Epithelial cell of proximal tubule (primary cell): ENCODE measurements at places on chromosomes 1 and 21. TPM values are rescaled to one million over a fixed set of nuclear protein-coding genes. Genes with fewer than 3 reads are reported as not detected.

Gene FAM72C
- 2.7 and 6.2 TPM in 2 replicates for total RNA-seq

Gene RPS6KC1
- 8.3 and 8.5 TPM in 2 replicates for total RNA-seq

Gene SPRR1B
- 0.75 TPM in 1 of 2 replicates, not detected in the other for total RNA-seq

Gene FAM167B
- total RNA-seq = 0.35 TPM in 1 of 2 replicates, not detected in the other

Gene ZNF648
- not detected in 2 replicates for total RNA-seq

Gene ABL2
- total RNA-seq = 12.2 and 15.6 TPM in 2 replicates

Gene VPS45
- 12.5 and 26.9 TPM in 2 replicates for total RNA-seq

Gene PGBD5
- total RNA-seq = 12.9 and 18.0 TPM in 2 replicates

Gene TDRD10
- not detected in 2 replicates for total RNA-seq

Gene CLDN17
- not detected in 2 replicates for total RNA-seq

Gene SEC16B
- total RNA-seq = 0.17 and 0.29 TPM in 2 replicates

Gene PKP1
- 1.5 and 2.8 TPM in 2 replicates for total RNA-seq

Gene PTPN22
- total RNA-seq = 0.07 TPM in 1 of 2 replicates, not detected in the other

Gene DMRTA2
- not detected in 2 replicates for total RNA-seq

Gene APCS
- total RNA-seq = not detected in 2 replicates

Gene ZNF669
- 7.9 and 11.3 TPM in 2 replicates for total RNA-seq

Gene CELA2A
- total RNA-seq = not detected in 2 replicates

Gene LRRC8B
- total RNA-seq = 5.0 and 12.2 TPM in 2 replicates

Gene ZBTB8OS
- total RNA-seq = 31.3 and 53.1 TPM in 2 replicates

Gene MROH9
- total RNA-seq = not detected in 2 replicates

Gene IQCC
- total RNA-seq = 3.5 and 4.6 TPM in 2 replicates

Gene GRIK3
- not detected in 2 replicates for total RNA-seq

Gene FLG
- 0.07 TPM in 1 of 2 replicates, not detected in the other for total RNA-seq

Gene ASPM
- 38.6 and 39.6 TPM in 2 replicates for total RNA-seq

Gene B4GALT2
- 69.5 and 105 TPM in 2 replicates for total RNA-seq

Gene WDR4
- total RNA-seq = 6.1 and 11.8 TPM in 2 replicates

Gene LDLRAD1
- total RNA-seq = not detected in 2 replicates

Gene TRIM63
- not detected in 2 replicates for total RNA-seq
